B cell (primary cell): ENCODE measurements at places on chromosomes 4 and X. TPM values are rescaled to one million over a fixed set of nuclear protein-coding genes. Genes with fewer than 3 reads are reported as not detected.

The FAM53A gene
- 1.8 and 4.2 TPM in 2 replicates for total RNA-seq

The AWAT2 gene
- total RNA-seq, result not detected in 2 replicates

DNA sequence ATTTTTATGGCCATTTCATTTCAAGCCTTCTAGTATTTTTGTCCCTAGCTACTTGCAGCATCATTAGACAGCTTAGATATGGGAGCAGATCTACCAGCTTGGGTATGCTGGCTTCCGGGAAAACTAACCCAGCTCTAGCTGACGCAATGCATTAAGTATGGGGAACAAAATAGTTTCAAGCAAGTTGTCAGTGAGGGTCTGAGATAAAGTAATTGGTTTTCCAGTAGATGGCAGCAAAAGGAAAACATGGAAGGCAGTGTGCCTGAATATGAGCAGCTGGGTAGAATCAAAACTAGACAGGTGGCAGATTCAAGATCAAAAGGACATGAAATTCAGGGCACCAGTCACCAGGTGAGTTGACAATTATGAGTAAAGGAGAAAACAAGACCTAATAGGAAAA, 340.9 kb upstream of the CTSO start:
- no peak overlapping the region for H3K4me3 ChIP-seq
- no peaks in the 10 kb centered on the region for H3K4me1 ChIP-seq
- no peaks in the 10 kb centered on the region for H3K36me3 ChIP-seq
- no peak for DNase-seq
- H3K27me3 ChIP-seq, result no peaks in the 10 kb centered on the region

GRCh38 chr4:25100021-25100555, 60.2 kb downstream of the SEPSECS start:
- H3K36me3 ChIP-seq, result no peaks in the 10 kb centered on the region
- no peak for DNase-seq
- no peak overlapping the region for H3K4me3 ChIP-seq
- no peaks in the 10 kb centered on the region for H3K27me3 ChIP-seq
- H3K27ac ChIP-seq, result no peak overlapping the region

DNA sequence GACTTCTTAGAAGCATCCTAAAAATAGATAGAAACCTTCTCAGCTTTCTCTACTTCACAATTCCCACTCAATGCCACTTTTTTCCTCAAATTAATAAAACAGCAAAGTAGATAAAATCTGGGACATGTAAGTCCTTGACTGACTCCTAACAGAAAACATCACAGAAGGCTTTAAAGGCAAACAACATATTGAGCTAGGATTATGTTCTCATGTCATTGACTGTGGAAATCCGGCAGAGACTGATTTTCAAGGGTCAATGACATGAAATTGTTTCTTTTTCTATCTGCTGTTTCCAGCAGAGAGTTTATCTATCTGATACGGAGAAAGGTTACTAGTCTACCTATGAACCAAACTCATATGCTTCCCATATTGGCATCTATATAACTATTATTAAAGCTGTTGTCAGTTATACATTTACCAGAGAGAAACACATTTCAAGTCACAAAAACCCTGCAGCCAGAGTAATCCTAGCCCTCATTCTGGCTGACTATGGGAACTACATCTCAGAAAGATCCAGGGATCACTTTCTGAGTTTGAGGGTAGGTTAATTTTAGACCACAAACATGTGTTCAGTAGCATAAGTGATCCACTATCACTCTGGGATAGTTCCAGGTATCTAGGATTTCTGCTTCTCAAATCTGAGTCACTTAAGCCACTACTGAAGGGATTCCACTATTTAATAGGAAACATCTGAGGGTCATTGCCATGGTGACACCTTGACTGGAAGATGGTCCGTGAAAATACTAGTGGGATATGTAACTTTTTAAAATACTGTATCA, 147.6 kb downstream of the PPP3CA start:
- no peak overlapping the region for H3K27ac ChIP-seq
- no peak overlapping the region for H3K4me3 ChIP-seq
- H3K4me1 ChIP-seq, result peaks cover 43% of the 10 kb centered on the region
- no peak for DNase-seq
- H3K27me3 ChIP-seq, result no peaks in the 10 kb centered on the region
- H3K36me3 ChIP-seq, result peaks cover 12% of the 10 kb centered on the region
